ENCODE measurements at places on chromosomes 16 and 17.
A peak's percentile ranks its signal among the peaks of the same experiment; 100 is the strongest.

GRCh38 chr17:66906321-66907278 is 57.9 kb upstream of the CACNG4 start:
- DNase-seq = peak; percentile 85

- no peak for DNase-seq
Measured at GRCh38 chr16:49635009-49635350, 220.9 kb downstream of the ZNF423 start.

GRCh38 chr17:27635275-27635823 is 4.4 kb downstream of the LGALS9 start:
- peak; percentile 34 for DNase-seq

- DNase-seq = no peak
Measured at GRCh38 chr16:12750554-12750918, 53.2 kb downstream of the CPPED1 start.

DNA sequence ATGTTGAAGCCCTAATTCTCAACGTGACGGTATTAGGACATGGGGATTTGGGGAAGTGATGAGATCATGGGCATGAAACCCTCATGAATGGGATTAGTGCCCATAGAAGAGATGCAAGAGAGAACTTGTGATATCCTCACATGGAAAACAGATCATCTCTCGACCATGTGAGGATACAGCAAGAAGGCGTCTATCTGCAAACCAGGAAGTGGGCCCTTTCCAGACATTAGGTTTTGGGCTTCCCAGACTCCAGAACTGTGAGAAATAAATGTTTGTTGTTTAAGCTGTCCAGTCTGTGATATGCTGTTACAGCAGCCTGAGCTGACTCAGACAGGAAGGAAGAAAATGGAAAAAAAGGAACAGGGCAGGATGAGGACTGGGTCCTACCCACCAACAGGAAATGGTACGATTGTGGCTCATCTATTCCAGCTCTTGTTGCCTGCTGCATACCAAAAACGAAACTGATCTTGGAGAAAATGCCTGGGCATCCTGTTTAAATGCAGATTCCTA is 21.9 kb upstream of the SSTR2 start:
- no peak for DNase-seq

GRCh38 chr17:40791787-40792436 is 7.8 kb downstream of the KRT28 start:
- DNase-seq = no peak

GRCh38 chr16:85710732-85711131 is 22.0 kb upstream of the GINS2 start:
- no peak for DNase-seq

DNA sequence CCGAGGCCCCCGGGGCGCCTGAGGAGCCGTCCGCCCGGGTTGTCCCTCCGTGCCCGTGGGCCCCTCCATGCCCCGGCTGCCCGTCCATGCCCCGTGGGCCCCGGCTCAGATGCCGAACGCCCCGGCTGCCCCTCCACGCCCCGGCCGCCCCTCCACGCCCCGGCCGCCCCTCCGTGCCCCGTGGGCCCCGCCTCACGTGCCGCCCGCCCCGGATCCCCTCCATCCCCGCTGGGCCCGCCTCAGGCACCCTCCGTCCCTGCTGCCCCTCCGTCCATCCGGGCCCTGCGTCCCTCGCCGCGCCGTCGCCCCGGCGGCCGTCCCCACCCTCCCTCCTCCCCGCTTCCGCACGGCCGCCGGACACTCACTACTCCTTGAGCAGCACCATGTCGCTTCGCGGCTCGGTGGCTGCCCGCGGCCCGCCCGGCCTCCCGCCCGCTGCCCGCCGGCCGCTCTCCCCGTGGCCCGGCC is 382 bp downstream of the PITPNA start:
- no peak for DNase-seq

DNA sequence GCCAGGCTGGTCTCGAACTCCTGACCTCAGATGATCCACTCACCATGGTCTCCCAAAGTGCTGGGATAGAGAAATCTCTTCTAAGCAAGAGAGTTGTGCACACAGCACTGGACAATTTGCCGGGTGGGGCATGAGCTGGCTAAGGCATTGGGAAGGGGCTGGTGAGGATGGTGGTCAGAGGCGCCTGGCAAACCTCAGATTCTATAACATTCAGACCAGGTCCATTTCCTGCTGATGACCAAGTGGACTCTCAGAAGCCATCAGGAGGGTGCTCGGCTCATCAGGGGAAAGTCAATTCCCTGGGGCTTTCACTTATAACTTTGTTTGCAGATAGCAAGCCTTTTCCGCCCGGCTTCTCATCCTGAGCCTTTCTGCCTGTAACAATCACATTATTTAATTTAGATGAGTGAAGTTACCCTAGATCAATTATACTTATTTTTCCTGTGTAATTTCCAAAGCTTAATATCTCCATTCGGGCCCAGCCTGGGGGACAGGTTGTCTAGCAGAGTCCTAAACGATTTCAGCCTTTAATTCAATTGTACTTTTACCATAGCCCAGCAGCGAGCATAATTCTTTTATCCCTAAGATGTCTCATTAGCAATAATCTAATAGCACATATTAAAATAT is 15.0 kb upstream of the SLC6A2 start:
- DNase-seq = no peak

DNA sequence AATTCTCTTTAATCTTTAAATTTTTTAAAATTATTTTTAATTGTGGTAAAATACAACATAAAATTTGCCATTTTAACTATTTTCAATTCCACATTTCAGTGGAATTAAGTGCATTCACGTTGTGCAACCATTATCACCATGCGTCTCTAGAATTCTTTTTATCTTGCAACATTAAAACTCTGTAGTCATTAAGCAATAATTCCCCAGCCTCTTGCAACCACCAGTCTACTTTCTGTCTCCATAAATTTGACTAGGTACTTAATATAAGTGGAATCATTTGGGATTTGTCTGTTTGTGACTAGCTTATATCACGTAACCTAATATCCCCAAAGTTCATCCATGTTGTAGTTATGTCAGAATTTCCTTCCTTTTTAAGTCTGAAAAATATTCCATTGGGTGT is 79.1 kb downstream of the TAOK1 start:
- DNase-seq = no peak

GRCh38 chr16:27127308-27127707 is 60.6 kb downstream of the C16orf82 start:
- no peak for DNase-seq

Data from mucosa of gallbladder (tissue), 1 donor.